ENCODE measurements at places on chromosomes 13 and 19.

GRCh38 chr13:40024967-40025714, 369.7 kb downstream of the COG6 start:
- DNase-seq = no peak

DNA sequence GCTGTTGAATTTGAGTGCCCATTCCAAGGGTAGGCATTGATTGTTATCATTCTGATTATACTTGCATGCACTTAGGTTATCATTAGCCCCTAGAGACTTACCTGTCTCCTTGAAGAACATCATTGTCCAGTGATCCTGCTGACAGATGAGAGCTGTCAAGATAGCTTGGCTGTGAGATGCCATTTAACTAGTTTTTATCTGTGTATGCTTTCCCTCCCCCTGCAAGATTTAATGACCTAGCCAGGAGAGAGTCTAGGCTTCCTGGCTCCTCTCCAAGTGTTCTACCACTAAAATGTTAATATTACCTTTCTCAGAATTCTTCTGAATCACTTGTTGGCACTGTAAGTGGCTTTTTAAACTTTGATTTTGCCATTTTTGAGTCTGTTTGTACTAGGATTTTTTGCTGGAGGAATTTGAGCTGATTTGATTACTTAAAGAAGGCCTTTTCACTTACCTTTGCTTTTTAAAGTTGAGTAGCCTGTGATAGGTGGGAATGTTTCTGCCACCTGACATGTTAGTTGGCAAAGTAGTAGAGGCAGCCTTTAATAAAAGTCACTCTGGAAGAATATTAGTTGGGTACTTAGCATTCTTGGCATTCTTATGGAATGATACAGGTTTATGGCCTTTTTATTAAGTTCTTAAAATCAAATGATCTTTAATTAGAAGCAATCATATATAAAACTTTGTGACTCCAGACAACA, 41.1 kb downstream of the ARHGAP35 start:
- DNase-seq = peak; percentile 30

DNA sequence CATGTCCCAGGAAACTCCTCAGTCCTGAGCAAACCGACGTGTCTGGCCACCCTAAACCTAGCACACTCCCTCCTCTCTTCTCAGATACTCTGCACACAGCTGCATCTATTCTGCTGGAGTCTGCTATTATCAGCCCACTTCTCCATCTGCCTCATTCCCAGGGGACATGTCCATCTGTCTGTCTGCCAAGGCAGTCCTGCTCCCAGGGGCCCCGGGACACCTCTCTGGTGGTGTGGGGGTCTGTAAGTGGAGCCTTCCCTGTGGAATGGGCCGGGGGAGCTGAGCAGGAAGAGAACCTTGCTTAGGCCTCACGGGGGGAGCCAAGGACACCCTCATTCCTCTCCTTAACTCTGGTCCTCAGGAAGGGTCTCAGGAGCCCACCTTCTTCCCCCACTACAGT, 72.7 kb downstream of the ERICH6B start:
- DNase-seq = no peak

DNA sequence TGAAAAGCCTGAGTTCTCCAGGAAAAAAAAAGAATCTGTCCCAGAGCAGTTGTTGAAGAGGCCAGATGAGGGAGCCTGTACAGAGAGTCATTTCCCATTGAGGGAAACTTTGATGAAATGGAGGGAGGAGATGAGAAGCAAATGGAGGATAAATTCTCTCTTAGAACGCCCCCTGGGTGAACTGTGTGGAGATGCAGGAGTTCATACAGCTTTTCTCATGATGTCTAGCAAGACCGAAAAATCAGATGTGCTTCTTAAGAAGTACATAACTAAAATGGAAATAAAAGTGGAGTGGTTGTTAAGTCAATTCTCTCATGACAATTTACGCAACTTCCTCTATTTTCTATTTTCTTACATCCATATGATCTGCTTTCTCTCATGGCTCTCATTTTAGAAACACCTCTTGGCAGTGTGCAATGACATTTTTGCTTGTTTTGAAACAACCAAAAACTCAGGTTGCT, 1263.1 kb downstream of the PCDH9 start:
- peak; percentile 4 for DNase-seq

DNA sequence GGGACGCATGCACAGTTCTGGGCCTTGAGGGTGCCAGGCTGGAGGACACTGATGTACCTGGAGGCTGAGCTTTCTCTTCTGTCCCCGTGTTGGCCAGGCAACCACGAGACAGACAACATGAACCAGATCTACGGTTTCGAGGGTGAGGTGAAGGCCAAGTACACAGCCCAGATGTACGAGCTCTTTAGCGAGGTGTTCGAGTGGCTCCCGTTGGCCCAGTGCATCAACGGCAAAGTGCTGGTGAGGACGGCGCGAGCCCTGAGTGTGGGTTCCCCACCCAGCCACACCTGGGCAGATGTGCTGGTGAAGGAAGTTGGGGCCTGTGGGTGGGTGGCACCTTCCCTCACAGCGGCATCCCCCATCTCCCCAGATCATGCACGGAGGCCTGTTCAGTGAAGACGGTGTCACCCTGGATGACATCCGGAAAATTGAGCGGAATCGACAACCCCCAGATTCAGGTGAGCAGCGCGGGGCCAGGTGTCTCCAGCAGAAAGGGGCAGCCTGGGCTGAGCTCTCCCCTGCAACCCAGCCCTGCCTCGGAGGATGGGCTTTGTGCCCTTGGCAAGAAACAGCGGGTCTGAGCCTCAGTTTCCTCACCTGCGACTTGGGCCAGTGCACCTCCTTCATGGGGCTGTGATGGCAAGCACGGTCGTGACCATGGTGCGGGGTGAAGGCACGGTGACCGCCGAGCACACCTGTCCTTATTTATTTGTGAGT, 26.2 kb downstream of the CCDC8 start:
- DNase-seq = no peak

- DNase-seq = peak; percentile 98
These were observed at the start of gene STK11 for GRCh38 chr19:1205114-1206099. STK11 (plus strand) TSS chr19:1205778; CDS start chr19:1206914, 1,136 bp downstream.
